ENCODE measurements at places on chromosomes 12 and 14. TPM values are rescaled to one million over a fixed set of nuclear protein-coding genes. Genes with fewer than 3 reads are reported as not detected.

GRCh38 chr12:27226407-27226929, 17.6 kb upstream of the STK38L start:
- no peaks in the 10 kb centered on the region for H3K4me1 ChIP-seq
- H3K4me3 ChIP-seq = no peak overlapping the region
- DNase-seq = no peak
- peaks cover 4% of the 10 kb centered on the region for H3K27me3 ChIP-seq
- H3K36me3 ChIP-seq = no peaks in the 10 kb centered on the region

- H3K4me1 ChIP-seq = peaks cover 31% of the 10 kb centered on the region
- H3K4me3 ChIP-seq = no peak overlapping the region
- H3K27me3 ChIP-seq = no peaks in the 10 kb centered on the region
- DNase-seq = no peak
Observed at GRCh38 chr12:124720681-124721500, 142.8 kb downstream of the SCARB1 start.

DNA sequence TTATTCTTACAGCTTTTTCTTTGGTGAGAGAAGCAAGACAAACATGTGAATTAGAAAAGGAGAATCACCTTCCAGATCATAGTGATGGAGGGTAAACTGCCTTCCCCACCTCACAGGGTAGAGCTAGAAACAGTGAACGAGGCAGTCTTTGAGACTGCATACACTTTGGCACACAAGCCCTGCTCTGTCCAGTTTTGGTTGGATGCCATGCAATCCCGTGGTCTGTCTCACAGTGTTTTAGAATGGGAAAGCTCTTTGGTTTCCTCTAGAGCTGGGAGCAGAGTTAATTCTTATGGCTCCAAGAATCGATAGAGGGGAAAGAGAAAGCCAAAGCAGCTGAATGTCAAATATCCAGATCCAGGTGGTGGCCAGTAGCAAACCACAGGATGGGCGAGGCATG, 21.9 kb downstream of the TDP1 start:
- no peak overlapping the region for H3K27ac ChIP-seq
- no peak for DNase-seq
- H3K4me1 ChIP-seq = no peaks in the 10 kb centered on the region
- H3K36me3 ChIP-seq = peaks cover 12% of the 10 kb centered on the region

DNA sequence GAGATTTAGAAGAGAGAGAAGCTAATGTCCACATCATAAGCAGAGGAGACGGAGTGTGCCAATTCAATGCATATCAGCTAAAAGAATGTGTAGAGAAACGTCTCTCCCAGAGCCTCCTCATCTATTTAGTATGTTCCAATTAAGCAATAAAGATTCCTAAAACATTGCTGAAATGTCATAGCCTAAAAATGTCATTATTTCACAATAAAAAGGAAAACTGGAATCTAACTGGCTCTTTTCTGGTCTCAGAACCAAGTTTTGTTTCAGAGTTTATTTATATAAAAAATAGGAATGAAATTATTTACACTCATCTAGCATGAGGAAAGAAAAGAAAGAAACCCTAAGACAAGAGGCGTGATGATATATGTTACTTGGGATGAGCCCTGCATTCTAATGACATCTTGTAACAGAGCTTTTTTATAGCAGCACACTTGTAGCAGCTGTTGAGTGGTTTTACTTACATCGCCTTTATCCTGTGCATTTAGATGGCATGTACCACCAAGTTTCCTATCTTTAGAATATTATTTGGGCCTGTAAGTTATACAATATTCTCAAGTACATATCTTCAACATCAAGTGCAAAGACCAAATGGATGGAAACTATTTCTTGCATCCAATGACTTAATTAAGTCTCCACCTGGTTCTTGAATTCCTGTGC, 266.3 kb upstream of the PRKD1 start:
- H3K27ac ChIP-seq = no peak overlapping the region

GRCh38 chr12:130240831-130241590, 78.7 kb downstream of the FZD10 start:
- no peak overlapping the region for H3K4me3 ChIP-seq
- DNase-seq = no peak
- no peak overlapping the region for H3K27ac ChIP-seq
- H3K36me3 ChIP-seq = no peaks in the 10 kb centered on the region
- no peaks in the 10 kb centered on the region for H3K27me3 ChIP-seq

DNA sequence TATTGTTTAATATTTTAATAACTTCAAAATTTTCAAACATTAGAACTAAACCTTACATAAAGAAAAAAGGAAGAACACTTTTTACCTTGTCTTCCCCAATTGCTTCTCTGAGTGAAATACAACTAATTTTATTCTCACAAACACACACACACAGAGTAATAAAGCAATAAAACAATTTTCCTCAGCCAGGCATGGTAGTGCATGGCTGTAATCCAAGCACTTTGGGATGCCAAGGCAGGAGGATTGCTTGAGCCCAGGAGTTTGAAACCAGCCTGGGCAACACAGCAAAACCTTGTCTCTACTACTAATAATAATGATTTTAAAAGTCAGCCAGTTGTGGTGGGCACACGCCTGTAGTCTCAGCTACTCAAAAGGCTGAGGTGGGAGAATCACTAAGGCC, 13.1 kb downstream of the PPP1R12A start:
- 0 out of 2 replicates have a peak, but pooled peaks cover 3% of the 10 kb centered on the region for H3K4me1 ChIP-seq
- H3K27ac ChIP-seq = no peak overlapping the region
- no peak overlapping the region for H3K4me3 ChIP-seq
- DNase-seq = no peak
- no peaks in the 10 kb centered on the region for H3K36me3 ChIP-seq

- no peak overlapping the region for H3K27ac ChIP-seq
- no peaks in the 10 kb centered on the region for H3K4me1 ChIP-seq
- no peak for DNase-seq
- H3K4me3 ChIP-seq = no peak overlapping the region
- no peaks in the 10 kb centered on the region for H3K27me3 ChIP-seq
Observed at GRCh38 chr12:109758426-109759420, 45.1 kb downstream of the FAM222A start.

- no peaks in the 10 kb centered on the region for H3K4me1 ChIP-seq
- peak within 1 kb of the TSS; percentile 44 for H3K4me3 ChIP-seq
- H3K27ac ChIP-seq = no peak within 1 kb of the TSS
- DNase-seq = no peak
Observed at GRCh38 chr14:69259527-69260189, at the start of gene GALNT16. GALNT16 (plus strand) TSS chr14:69260158; CDS start chr14:69260291, 133 bp downstream.

DNA sequence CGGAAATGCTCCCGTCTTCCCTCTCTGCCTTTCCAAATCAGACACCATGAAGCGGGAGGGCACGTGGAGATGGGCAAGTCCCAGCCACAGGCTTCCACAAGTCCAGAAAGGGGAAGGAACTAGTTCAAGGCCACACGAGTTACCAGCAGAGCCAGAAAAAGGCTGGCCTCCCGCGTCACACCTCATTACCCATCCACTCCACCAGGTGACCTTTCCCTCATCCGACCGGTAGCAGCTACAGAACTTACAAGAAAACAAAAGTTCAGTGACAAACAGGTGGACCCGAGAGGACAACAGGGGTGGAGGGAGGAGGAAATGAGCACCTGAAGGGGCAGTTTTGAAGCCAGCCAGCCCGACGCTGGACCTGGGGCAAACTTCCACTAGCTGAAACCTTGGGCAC, 46.9 kb downstream of the CHGA start:
- no peaks in the 10 kb centered on the region for H3K4me1 ChIP-seq
- H3K27ac ChIP-seq = no peak overlapping the region
- DNase-seq = no peak
- H3K4me3 ChIP-seq = no peak overlapping the region
- H3K27me3 ChIP-seq = no peaks in the 10 kb centered on the region

- H3K27ac ChIP-seq = no peak overlapping the region
- H3K4me1 ChIP-seq = peaks cover 7% of the 10 kb centered on the region
- no peaks in the 10 kb centered on the region for H3K27me3 ChIP-seq
- no peak for DNase-seq
- H3K36me3 ChIP-seq = no peaks in the 10 kb centered on the region
Observed at GRCh38 chr12:65814038-65814437, 10.2 kb upstream of the HMGA2 start.

GRCh38 chr14:50228313-50228712, 3.1 kb downstream of the SOS2 start:
- peaks cover 23% of the 10 kb centered on the region for H3K4me1 ChIP-seq
- no peak for DNase-seq
- no peaks in the 10 kb centered on the region for H3K27me3 ChIP-seq
- H3K36me3 ChIP-seq = no peaks in the 10 kb centered on the region

DNA sequence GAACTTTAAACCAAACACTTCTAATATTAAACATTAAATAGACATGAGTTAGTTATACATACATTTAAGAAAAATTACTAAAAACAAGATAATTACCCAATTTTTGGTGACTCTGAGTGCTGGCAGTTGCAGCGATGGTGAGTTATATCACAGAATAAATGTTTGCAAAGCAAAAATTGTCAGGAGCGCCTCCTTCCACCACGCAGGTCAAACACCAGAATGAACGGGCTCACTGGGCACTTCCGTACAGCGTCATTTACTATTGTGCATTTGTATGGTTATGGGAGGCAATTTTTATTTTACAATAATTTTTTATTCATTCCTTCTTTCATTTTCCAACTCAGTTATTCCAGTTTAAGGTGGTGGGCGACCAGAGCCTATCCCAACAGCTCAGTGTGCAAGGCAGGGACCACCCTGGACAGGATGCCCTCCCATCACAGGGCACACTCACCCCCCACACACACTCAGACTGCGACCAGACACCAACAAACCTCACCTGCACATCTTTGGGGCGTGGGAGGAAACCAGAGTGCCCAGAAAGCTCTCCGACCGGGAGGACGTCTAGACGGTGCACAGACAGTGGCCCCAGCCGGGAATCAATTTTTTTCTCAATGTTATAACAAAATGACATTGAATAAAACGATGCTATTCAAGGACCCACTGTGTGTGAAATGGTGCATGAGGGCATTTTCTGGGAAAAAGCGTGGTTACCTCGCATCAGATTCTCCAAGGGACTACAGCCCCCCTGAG, 67.2 kb downstream of the TESC start:
- H3K4me3 ChIP-seq = no peak overlapping the region
- H3K4me1 ChIP-seq = no peaks in the 10 kb centered on the region
- no peaks in the 10 kb centered on the region for H3K36me3 ChIP-seq
- H3K27ac ChIP-seq = no peak overlapping the region
- no peaks in the 10 kb centered on the region for H3K27me3 ChIP-seq

DNA sequence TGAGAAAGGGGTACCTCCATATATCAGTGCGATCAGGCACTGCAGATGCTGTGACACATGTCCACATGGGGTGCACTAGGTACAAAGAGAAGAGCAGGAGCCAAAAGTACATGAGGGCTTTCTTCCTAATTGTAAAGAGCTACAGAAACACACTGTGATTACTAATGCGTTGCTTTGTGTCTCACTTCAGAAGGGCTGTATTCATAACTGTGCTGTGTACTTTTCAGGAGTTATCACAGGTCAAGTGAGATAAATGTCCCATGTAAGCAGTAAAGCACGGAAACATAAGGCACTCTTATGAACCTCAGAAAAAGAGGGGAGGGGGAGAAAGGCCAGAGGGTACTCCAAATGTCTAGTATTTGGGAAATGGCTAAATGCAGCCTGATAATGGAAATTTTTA, 10.6 kb downstream of the SPRING1 start:
- H3K4me3 ChIP-seq = no peak overlapping the region
- no peak for DNase-seq
- no peaks in the 10 kb centered on the region for H3K36me3 ChIP-seq
- H3K27ac ChIP-seq = no peak overlapping the region

- no peak for DNase-seq
Observed at GRCh38 chr14:54669721-54670561, 103.0 kb downstream of the SAMD4A start.

- no peak for DNase-seq
- H3K27me3 ChIP-seq = no peaks in the 10 kb centered on the region
- no peak overlapping the region for H3K27ac ChIP-seq
- no peak overlapping the region for H3K4me3 ChIP-seq
Observed at GRCh38 chr14:96627811-96628775, 125.9 kb downstream of the PAPOLA start.

DNA sequence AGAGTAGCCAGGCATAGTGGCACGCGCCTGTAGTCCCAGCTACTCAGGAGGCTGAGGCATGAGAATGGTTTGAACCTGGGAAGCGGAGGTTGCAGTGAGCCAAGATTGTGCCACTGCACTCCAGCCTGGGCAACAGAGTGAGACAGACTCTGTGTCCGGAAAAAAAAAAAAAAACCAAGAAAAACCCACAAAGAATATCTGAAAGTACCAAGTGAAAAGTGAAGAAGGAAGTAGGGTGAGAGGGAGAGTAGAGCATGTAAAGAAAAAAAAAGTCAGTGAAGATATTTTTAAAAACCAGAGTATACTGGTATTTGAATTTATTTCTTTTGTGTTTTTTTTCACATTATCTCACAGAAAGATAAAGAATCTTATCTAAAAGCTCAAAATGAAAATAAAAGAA, 43.3 kb upstream of the ISM2 start:
- H3K27me3 ChIP-seq = no peaks in the 10 kb centered on the region
- H3K4me3 ChIP-seq = no peak overlapping the region
- no peaks in the 10 kb centered on the region for H3K36me3 ChIP-seq
- H3K4me1 ChIP-seq = no peaks in the 10 kb centered on the region
- H3K27ac ChIP-seq = no peak overlapping the region

TMEM52B gene
- not detected for total RNA-seq

OR6C2 gene
- not detected for total RNA-seq

CDCA3 gene
- total RNA-seq = 59.0 TPM

VEZT gene
- 70.6 TPM for total RNA-seq

KLRG1 gene
- 0.69 TPM for total RNA-seq

PLEKHA5 gene
- total RNA-seq = 6.3 TPM

TEAD4 gene
- total RNA-seq = 47.6 TPM
